ENCODE measurements at places on chromosomes 1 and 21. TPM values are rescaled to one million over a fixed set of nuclear protein-coding genes. Genes with fewer than 3 reads are reported as not detected.

The AKNAD1 gene
- polyA plus RNA-seq, result 6.9 TPM

The AJAP1 gene
- polyA plus RNA-seq, result 2.8 TPM

The GJC2 gene
- polyA plus RNA-seq, result 0.63 TPM

The S100A7A gene
- polyA plus RNA-seq, result 0.01 TPM

The UTS2 gene
- not detected for polyA plus RNA-seq

The HMGB4 gene
- polyA plus RNA-seq, result not detected

The IRF2BP2 gene
- polyA plus RNA-seq, result 29.9 TPM

The PINK1 gene
- 44.6 TPM for polyA plus RNA-seq

The FAM72A gene
- polyA plus RNA-seq, result 2.7 TPM

The LHX8 gene
- not detected for polyA plus RNA-seq

The RPS6KC1 gene
- 8.0 TPM for polyA plus RNA-seq

The LYPD8 gene
- polyA plus RNA-seq, result not detected

The LRRIQ3 gene
- 1.1 TPM for polyA plus RNA-seq
